ENCODE measurements at places on chromosomes 11 and 22.

- DNase-seq = no peak
These were observed 23.3 kb upstream of the ACR start for GRCh38 chr22:50714631-50715179.

GRCh38 chr11:44255406-44256071 lies 54.4 kb downstream of the ALX4 start:
- no peak for DNase-seq

DNA sequence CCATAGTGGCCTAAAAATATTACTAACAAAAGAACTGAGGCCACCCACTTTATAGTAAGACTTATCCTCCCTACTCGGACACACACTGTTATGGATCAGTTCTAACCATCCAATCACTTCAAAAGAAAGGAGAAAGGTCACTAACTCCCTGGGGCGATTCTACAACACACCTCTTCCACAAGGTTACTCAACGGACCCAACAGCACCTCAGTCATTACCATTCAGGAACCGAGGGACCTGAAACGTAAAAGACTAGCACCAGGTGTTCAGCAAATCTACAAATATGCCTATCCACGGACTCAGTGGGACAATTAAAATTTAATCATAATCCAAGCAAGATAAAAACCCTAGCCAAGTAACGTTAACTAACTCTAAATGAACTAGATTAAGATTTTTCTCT lies 1.6 kb downstream of the HNRNPUL2 start:
- DNase-seq = no peak

- peak; percentile 82 for DNase-seq
These were observed 25.0 kb downstream of the MTMR3 start for GRCh38 chr22:29907753-29908515.

DNA sequence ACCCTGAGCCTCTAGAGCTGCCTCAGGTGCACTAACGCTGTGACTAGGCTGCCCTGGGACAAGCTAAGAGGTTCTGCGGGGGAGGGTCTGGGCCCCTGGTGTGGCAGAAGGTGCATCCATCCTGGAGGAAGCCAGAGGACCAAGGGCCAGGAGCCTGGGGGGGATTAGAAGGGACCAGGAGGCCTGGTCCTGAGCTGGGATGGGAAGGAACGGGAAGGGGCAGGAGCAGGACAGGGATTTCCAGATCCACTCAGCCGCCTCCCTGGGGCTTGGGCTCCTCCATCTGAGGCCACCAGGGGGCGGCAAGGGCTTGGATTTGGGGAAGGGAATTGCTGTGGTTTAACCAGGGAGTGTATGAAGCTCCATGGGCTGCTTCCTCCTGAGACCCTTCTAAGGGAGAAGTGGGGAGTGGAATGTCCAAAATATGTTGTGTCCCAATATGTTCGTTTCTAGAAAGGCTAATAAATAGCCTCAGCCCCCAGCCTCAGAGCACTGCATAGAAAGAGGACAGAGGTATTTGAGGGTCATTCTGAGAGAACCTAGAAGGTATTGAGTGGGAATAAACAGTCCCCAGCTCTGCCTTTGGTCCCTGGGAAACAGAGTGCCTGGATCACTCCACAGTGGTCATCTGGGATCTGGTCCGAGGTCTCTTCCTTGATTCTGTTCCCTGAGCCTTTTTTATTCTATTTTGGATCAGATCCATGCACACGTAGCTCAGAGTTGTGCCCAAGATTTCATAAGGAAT lies 17.4 kb upstream of the PRAME start:
- peak; percentile 25 for DNase-seq

DNA sequence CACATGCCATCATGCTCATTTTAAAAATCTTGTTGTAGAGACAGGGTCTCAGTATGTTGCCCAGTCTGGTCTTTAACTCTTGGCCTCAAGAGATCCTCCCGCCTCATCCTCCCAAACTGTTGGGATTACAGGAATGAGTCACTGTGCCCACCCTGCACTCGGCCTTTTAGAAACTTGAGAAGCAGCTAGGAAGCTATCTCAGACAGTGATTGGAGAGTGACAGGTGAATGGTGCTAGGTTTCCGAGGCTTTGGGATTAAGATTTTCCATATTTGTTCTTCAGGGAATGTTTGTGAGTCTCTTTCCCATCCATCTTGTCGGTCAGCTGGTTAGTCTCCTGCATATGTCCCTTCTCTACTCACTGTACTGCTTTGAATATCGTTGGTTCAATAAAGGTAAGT lies 10.5 kb downstream of the EI24 start:
- DNase-seq = no peak

- no peak for DNase-seq
These were observed 51.0 kb downstream of the CTNND1 start for GRCh38 chr11:57812634-57813033.

GRCh38 chr11:104594228-104594958 lies 303.9 kb downstream of the CASP12 start:
- DNase-seq = no peak

DNA sequence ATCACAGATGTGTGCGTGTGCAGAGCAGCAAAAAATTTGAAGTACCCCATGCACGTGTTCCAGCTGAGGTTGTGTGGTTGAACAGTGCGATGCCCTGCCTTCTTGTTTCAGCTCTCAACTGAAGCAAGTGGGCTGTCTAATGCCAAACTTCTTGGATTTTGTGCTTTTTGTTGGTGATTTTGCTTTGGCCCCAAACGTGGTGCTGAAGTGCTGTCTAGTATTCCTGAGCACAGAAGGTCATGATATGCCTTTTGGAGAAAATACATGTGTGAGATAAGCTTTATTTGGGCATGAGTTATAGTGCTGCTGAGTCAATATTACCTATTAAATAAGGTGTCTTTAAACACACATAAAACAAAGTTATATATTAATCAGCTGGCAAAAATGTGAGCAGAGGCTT lies 14.1 kb downstream of the YDJC start:
- DNase-seq = no peak

- peak; percentile 8 for DNase-seq
These were observed 584.0 kb downstream of the KCNA4 start for GRCh38 chr11:29432719-29433325.

GRCh38 chr11:7520981-7521487 lies 7.2 kb downstream of the PPFIBP2 start:
- no peak for DNase-seq

GRCh38 chr11:126153972-126154371 lies 57.5 kb downstream of the RPUSD4 start:
- no peak for DNase-seq

GRCh38 chr11:18308242-18308641 lies 13.7 kb downstream of the HPS5 start:
- DNase-seq = no peak

GRCh38 chr11:82980292-82980691 lies 78.8 kb downstream of the DDIAS start:
- peak; percentile 82 for DNase-seq

DNA sequence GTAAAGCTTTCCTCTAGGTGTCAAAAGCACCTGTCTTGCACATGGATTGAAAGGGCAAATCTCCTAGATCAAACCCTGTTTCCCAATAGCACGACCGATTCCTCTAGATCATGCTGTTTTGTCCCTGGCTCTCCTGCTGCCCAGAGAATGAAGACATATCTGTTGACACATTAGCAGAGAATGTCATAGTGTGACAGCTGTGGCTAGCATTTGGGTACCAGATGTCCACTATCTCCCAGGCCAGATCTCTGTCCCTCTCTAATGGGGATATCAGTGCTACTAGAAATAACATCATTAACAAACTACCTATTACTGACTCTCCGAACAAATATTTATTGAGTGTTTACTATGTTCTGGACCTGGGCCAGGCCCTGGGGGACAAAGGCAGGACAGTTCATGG lies 72.4 kb upstream of the ISX start:
- DNase-seq = no peak

All from RWPE1 (cell line).